H4 (cell line): ENCODE measurements at places on chromosomes 7 and 10. TPM values are rescaled to one million over a fixed set of nuclear protein-coding genes. Genes with fewer than 3 reads are reported as not detected.
A peak's percentile ranks its signal among the peaks of the same experiment; 100 is the strongest.

DNA sequence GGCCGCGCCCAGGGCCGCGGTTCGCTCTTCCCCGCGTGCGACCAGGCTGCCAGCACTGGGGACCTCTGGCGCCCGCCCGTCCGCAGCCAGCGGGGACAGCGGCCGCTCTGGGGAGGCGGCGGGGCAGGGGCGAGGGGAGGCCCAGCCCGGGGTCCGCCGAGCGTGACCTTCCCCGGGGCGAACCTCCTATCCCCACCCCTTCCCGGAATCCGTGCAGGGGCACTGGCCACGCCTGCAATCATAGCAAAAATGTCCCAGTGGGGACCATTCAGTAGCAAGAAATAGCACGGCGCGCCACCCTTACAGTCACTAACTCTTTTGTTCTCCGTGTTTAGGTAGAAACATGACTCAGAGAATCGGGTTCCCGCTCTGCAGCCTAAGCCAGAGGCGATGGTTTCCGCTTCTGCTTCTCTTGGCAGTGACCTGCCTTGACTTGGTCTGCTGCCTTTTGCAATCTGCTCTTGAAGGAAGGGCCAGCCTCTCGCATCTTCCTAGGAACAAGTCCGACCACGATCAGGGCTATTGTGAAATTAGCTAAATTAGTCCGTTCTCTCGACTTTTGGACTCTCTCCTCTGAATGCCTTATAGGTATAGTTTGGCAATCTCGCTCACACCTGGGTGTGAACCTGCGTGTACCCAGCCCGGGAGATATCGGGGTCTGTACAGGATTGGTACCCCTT is 79.3 kb upstream of the ACBD5 start:
- peak; percentile 62 for DNase-seq

GRCh38 chr10:111890046-111890445 is 293.5 kb downstream of the GPAM start:
- no peak for DNase-seq

DNA sequence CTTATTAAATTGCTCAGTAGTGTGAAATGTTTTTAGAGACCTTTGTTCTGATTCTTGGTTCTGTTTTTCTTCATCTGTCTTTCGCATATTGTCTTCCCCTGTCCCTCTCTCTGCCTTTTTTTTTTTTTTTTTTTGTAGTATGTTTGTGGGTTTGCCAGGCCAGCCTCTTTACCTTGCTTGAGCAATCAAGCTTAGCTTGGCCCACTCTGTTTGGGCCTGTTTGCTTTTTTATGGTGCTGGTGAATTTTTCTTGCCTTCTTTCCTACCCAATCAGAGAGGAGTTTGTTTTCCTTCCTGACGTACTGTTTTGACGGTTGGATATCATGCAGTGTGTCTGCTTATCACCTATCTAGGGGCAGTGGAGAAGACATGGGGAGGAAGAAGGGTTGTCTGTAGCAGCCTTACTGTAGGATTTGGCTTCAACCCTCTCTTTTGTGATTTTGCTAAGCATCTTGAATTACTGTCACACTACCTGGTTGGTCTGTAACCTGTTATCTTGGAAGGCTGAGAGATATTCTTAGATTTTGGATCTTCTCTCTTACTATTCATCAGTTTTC is 64.0 kb downstream of the BBS9 start:
- DNase-seq, result no peak

- no peak for DNase-seq
Measured at GRCh38 chr7:157041514-157042277, 31.2 kb upstream of the MNX1 start.

Gene C10orf105
- total RNA-seq, result not detected in 2 replicates
